Common myeloid progenitor, CD34-positive (primary cell): ENCODE measurements at places on chromosomes 11 and 22.

GRCh38 chr11:74746868-74747267 is 1.8 kb upstream of the RNF169 start:
- no peak for DNase-seq

DNA sequence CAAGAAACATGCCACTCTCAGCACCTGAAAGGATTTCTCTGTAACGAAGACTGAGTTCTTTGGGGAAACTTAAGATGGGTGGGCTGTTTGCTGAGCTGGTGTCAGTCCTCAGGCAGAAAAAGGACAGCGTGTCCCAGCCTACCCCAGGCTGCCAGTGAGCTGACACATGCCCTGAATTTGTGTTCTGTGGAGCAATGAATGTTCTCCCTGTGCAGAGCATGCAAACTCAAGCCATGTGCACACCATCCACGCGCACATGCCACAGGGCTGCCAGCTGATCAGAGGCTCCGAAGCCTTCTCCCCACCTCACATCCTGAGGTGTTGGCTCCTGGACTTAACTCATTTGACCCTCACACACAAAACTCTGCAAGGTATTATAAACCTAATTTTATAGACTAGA is 104.9 kb downstream of the KCNC1 start:
- no peak for DNase-seq

DNA sequence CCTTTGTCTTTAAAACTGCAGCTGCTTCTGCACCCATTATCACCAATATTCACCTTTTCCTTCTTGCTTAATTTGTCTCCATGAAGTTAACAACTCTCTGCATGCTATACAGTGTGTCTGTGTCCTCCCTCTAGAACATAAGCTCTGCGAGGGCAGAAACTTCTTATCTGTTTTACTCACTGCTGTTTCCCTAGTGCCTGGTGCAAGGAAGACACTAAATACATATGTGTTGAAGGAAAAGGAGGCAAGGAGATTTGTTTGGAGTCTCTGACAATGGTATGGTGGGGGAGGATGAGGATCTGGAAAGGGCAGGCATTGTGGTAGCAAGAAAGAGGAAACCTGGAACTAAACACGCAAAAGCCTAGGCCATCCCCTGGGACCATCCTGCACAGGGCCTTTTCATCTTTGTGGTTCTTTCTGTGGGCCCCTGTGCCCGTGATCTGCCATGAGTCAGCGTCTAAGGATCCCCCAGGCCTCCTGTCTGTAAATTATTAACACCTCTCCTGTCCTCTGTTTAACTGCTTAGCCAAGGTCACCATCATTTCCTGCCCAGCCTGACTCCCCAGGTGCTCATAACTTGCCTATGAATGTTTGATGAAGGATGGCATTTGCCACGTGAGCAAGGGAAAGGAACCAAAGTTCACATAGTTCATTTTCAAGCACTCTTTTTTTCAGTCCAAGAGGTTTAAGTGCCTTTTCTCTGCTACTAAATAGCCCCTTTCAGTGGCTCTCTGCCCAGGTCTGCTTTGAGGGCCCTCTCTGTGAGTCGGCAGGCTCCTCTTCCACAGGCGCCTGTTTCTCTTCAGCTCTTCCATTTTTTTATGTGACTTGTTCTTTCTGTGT is 131.1 kb downstream of the RASSF10 start:
- DNase-seq: no peak

DNA sequence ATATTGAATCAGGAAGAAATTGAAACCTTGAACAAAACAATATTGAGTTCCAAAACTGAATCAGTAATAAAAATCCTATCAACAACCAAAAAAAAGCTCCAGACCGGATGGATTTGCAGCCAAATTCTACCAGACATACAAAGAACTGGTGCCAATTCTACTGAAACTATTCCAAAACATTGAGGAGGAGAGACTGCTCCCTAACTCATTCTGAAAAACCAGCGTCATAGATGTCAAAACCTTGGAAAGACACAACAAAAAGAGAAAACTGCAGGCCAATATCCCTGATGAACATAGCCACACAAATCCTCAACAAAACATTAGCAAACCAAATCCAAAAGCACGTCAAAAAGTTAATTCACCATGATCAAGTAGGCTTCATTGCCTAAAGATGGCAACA is 353.8 kb downstream of the TMEM135 start:
- DNase-seq: no peak

- no peak for DNase-seq
Observed at GRCh38 chr11:68066742-68067141, 27.9 kb downstream of the TCIRG1 start.

DNA sequence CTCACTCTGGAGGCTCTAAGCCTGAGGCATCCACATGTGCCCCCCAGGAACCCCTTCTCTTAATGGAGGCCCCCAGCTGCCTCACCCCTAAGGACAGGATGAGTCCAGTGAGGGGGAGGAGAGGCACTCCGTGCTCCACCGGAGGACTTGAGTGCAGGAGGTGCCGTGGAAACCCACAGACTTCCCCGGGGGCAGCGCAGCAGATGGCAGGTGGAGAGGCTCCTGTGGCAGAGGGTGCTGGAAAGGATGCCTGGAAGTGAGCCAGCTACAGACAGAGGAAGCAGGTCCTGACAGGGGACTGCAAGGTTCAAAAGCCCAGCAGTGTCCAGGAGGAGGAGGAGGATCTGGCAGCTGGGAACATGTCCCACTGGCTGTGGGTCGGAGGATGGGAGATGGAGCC is 1384.0 kb downstream of the TBC1D22A start:
- peak; percentile 9 for DNase-seq

DNA sequence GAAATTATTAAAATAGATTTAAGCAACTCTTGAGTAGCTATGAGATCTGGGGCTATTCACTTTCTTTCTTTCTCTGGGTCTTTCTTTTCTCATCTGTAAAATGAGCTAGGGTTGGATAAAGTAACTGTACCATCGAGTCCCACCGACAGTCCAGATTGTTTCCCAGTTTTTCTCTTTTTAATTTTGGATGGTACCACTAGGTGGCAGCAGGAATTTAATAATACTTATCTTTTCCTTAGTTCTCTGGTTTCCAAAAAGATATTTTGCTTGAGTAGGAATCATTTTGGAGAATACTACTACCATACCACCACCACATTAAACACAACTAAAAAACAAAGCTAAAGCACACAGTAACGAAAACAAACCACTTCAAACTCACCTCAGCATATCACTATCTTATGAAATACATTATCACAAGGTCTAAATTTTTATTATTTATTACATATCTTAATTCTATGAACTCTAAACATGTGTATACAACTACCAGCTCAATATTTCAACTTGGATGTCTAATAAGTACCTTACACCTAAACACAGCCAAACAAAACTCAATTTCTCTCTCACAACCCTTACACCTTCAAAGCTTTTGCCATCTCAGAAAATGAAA is 584.0 kb downstream of the KCNA4 start:
- no peak for DNase-seq

DNA sequence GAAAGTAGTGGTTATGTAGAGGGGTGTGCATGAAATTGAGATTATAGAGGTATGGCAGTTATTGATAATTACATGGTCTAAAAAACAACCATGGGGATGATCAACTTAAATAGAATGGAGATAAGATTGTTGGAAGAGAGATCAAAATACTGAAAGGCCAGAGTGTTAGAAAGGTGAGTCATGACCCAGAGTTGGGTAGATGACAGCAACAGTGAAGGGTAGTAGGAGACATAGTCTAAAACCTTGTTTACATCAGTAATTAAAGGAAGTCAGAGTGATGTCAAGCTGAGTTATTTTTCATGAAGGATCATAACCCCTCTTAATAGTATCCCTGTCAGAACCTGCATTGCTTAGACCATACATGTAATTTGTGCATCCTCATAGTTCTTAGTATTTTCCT is 110.9 kb downstream of the ELP4 start:
- DNase-seq: no peak

GRCh38 chr11:99739464-99740089 is 718.8 kb downstream of the CNTN5 start:
- peak; percentile 35 for DNase-seq

DNA sequence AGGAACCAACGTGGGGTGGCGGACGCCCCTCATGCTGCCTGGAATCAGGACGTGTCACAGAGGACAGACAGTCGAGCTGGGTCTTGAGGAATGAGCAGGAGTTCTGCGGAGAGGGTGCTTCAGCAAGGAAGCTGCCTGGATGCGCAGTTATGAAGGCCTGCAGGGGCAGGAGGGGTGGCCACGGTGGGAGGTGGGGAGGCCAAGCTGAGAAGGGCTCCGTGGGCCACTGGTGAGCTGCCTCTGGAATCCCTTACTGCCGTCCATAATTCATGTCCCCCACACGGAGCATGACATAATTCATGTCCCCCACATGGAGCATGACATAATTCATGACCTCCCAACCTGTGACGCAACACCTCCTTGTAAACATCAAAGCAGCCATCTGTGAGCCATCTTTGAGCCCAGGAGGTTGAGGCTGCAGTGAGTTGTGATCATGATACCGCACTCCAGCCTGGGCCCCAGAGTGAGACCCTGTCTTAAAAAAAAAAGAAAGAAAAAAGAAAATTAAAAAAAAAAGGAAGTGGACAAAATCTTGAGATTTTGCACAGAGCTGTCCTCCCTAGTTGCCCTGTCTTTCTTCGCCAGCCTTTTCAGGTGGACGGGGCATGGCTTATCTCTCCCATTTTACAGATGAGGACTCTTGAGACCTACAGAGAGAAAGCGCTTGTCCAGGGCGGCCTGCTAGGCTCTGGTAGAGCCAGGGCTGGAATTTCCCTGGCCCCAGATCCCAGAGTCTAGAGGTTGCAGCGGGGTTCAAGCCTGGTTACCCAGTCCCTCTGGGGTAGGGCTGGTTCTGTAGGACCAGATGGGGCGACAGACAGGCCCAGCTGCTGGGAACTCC is 24.3 kb upstream of the PICK1 start:
- no peak for DNase-seq

- DNase-seq: no peak
Observed at GRCh38 chr11:8800520-8801110, 110.4 kb upstream of the AKIP1 start.

GRCh38 chr11:123404676-123405075 is 25.4 kb upstream of the GRAMD1B start:
- no peak for DNase-seq

DNA sequence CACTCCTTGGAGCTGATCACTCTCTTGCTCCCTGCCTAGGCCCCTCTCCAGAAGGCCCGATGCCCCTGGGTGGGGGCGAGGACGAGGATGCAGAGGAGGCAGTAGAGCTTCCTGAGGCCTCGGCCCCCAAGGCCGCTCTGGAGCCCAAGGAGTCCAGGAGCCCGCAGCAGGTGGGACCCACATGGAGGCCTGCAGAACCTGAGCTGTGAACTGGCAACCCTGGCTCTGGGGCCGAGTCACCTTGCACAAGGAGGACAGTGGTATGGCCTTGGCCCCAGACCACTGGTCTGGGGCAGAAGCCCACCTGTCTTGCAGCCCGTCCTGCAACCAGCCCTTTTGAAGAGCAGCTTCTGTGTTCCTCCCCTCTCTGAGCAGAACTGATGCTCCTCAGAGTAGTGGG is 6.2 kb downstream of the SCO2 start:
- no peak for DNase-seq

- DNase-seq: no peak
Observed at GRCh38 chr22:20562607-20563465, 55.4 kb downstream of the MED15 start.

GRCh38 chr22:17724241-17724640 is 50.0 kb downstream of the BID start:
- DNase-seq: no peak

DNA sequence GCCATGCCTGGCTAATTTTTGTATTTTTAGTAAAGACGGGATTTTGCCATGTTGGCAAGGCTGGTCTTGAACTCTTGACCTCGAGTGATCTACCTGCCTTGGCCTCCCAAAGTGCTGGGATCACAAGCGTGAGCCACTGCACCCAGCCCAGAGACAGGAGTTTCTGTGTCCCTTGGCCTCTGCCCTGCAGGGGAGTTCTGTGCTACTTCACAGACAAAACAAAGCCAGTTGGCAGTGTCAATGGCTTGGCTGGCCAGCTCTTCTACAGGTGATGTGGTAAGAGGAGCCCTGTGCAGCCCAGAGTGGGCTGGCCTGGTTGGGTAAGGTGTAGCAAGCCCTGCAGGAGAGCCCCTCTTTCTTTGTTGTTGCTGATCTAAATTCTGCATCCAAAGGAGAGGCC is 60.5 kb upstream of the SHISAL1 start:
- no peak for DNase-seq

- no peak for DNase-seq
Observed at GRCh38 chr22:27317096-27317495, 484.5 kb downstream of the MN1 start.

DNA sequence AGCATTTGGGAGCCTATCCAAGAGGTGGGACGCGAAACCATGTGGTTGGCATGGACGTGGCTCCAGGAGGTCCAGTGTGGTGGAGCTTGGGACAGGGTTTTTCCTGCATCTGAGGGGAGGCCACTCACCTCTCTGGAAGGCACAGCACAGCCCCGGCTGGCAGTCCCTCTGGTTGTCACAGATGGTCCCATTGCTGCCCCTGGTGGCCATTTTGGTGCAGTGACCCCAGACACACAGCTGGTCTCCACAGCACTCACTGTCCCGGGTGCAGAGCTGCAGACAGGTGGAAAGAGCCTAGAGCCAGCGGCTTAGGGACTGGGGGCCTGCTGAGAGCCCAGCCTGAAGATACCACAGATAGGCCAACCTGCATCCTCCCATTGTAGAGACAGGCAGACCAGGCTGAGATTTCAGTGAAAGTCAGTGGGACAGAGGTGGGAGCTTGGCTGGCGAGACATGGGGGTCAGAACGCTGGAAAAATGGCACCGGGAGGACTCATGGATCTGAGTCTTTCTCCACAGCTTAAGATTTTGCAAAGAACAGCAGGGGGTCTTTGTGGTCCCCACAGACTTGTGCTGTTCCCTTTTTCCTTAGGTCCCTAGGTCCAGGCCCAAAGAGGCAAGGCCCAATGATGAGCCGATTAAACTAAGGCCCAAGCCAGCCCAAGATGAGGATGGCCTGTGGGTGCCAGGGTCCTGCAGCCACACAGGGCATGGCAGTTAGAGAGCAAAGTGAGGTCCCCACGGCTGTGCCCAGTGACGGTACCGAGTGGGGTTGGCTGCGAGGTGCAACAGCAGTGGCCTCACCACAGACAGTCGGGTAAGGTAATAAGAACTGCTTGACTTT is 41.4 kb downstream of the DKK3 start:
- DNase-seq: peak; percentile 36

GRCh38 chr11:68014157-68014946 is 4.2 kb downstream of the ALDH3B1 start:
- peak; percentile 53 for DNase-seq
